Stimulated activated CD8-positive, alpha-beta memory T cell treated with anti-CD3 and anti-CD28 coated beads, Interleukin-2, amount 100 ng/mL, for 1 hour (primary cell): ENCODE measurements at places on chromosomes 1 and 21.

GRCh38 chr1:26274801-26275425, 5.0 kb upstream of the SH3BGRL3 start:
- no peak for DNase-seq

GRCh38 chr1:48038270-48038767, 41.1 kb upstream of the TRABD2B start:
- no peak for DNase-seq

- DNase-seq: no peak
Measured at GRCh38 chr1:30518186-30518585, 205.2 kb downstream of the MATN1 start.

GRCh38 chr21:34593423-34593822, 21.5 kb downstream of the RCAN1 start:
- no peak for DNase-seq

DNA sequence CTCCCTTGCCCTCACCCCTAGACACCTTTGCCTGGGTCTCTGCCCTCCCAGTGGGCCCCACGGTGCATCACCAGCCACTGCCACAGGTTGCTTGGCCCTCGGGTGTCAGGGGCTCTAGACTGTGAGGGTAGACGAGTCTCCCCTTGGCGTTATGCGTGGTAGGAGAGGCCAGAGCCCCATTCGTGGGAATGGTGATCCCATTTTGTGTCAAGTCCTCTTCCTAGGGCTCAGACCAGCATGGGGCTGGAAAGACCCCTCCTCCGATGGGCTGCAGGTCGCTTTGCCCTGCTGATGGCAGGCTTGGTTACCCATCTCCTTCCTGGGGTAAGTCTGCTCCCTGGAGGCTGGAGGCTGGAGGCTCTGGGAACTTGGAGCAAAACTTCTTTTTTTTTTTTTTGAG, 42.4 kb downstream of the SLC30A1 start:
- no peak for DNase-seq

GRCh38 chr1:59025201-59025600, 241.4 kb upstream of the JUN start:
- no peak for DNase-seq

GRCh38 chr1:119903443-119903835, 7.1 kb upstream of the ADAM30 start:
- no peak for DNase-seq

GRCh38 chr1:94093396-94093795, 27.6 kb downstream of the ABCA4 start:
- DNase-seq: no peak

- no peak for DNase-seq
Measured at GRCh38 chr1:99645699-99646531, at the start of gene PALMD. TSS of gene PALMD (plus strand) at chr1:99646113. CDS start at chr1:99646318, 205 bp downstream.

- DNase-seq: peak; percentile 42
Measured at GRCh38 chr1:154186177-154186576, 5.7 kb downstream of the TPM3 start.

- no peak for DNase-seq
Measured at GRCh38 chr1:246769306-246769705, 45.1 kb downstream of the SCCPDH start.

- DNase-seq: no peak
Measured at GRCh38 chr21:35811191-35811806, 249.0 kb downstream of the SETD4 start.

DNA sequence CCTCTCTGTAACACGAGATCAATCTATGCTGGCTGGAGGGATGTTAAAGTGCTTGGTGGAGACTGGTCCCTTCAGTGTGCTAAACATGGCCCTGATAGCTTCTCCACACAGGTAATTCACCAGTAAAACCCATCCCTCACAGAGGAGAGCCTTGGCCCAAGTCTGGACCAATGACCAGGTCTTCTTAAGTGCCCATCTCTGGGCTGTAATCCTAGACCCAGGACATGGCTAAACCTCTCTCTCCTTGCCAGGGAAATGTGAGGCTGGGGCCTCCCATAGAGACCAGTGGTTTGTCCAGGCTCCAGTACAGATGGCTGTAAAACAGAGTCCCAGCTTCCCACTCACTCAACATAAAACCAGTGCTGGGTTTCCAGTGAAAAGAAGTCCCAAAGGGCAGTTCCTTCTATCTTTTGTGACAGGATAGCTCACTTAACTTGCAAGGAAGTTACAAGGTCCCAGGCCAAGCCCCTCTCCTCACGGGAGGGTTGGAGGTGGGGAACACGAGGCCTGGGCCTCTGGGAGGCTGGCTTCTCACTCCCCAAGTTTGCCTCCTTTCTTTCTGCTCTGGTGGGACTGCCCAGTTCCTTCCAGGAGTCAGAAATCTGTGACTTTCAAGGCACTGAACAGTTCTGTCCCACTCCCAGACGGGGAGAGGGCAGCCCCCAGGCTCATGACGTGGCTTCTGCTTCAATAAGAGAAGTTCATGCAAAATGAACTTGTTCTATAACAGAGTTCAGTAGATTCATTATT, 2.2 kb upstream of the KIF17 start:
- no peak for DNase-seq

GRCh38 chr1:212640223-212640878, 31.8 kb downstream of the ATF3 start:
- no peak for DNase-seq

DNA sequence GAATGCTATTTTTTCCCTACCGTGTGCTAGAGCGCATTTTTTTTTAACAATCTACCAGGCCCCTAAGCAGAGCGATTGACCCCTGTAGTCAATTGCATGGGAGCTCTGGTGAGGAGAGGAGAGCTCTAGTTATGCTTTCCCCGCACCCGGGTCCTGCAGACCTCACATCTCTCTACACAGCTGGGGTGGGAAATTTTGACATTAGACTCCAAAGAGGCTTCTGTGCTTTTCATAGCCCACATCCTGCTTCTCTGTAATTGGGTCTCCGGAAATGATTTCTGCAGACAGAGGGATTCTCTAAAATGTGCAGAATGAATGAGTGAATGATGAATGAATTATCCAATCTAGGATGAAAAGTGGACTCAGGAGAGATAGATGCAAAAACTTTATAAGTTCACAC, 41.5 kb upstream of the DUSP10 start:
- DNase-seq: no peak

DNA sequence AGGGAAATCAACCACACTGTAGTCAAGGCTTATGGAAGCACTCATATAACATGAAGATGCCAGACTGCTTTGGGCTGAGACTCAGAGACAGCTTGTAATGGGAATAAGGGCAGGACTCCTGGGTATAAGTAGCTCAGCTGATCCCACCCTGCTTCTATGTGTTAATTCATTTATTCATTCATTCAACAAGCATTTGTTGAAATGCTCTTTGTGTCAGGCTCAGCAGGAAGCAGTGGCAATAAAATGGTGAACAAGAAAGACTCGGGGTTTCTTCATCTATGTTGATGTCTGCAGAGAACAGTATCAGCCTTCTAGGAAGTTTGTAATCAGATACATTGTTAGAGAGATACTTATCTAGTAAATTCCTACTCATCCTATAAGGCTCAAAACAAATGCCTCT, 145.5 kb upstream of the DMRTA2 start:
- DNase-seq: no peak

- no peak for DNase-seq
Measured at GRCh38 chr1:38454236-38454635, 405.3 kb downstream of the RRAGC start.

- no peak for DNase-seq
Measured at GRCh38 chr1:168910403-168910802, 181.4 kb upstream of the DPT start.

GRCh38 chr1:82062206-82062605, 261.5 kb downstream of the ADGRL2 start:
- DNase-seq: no peak

- DNase-seq: no peak
Measured at GRCh38 chr1:117616967-117617366, 11.1 kb downstream of the TENT5C start.

GRCh38 chr1:182175361-182175931, 113.9 kb upstream of the ZNF648 start:
- no peak for DNase-seq

GRCh38 chr1:228744356-228744755, 9.1 kb downstream of the RHOU start:
- DNase-seq: no peak

DNA sequence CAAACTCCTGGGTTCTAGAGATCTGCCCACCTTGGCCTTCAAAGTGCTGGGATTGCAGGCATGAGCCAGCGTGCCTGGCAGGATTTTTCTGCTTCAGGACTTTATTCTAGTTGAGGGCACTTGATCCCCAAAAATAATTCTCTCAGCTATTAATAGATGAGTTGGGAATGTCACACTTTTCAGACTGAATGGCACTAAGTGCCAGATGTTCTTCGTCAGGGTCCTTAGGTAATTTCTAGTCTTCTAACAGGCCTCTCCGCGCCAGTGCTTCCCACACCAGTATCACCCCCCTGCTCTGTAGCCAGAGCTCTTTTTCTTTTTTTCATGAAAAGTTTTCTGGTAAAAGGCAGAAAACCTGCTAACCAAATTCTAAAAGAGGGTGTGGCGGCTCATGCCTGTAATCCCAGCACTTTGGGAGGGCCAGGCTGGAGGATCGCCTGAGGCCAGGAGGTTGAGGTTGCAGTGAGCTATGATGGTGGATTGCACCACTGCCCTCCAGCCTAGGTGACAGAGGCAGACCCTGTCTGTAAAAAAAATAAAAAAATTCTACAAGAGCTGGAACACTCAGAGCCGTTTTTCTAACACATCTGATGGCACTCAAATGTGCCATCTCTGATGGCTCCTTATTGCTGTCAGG, 6.1 kb upstream of the SARS1 start:
- no peak for DNase-seq

DNA sequence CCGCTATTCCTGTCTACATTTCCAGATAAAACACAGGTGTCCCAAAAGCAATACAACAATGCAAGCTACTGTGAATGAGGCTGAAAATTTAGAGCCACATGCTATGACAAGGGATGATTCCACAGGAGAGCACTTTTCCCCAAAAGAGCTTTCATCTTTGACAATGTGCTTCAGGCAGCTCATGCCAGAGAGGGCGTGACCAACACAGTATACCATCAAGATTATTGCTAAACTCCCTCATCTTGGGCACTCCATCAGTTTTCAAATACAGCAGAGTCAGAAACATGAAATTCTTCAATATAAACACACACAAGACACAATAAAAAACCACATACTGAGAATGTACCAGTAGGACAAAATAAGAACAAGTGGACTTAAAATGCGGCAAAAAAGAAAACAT, 6.7 kb downstream of the GON4L start:
- DNase-seq: no peak
